Tongue (tissue), 3 donors: ENCODE measurements at places on chromosomes 1 and 21. TPM values are rescaled to one million over a fixed set of nuclear protein-coding genes. Genes with fewer than 3 reads are reported as not detected.

Gene ITLN2
- not detected for total RNA-seq

Gene PADI3
- total RNA-seq, result 1.1 TPM

Gene HSD3B1
- not detected for total RNA-seq

Gene CRYBG2
- total RNA-seq, result 13.7 TPM
